Posterior cingulate gyrus (tissue), 11 donors: ENCODE measurements at places on chromosomes 4 and X.
A peak's percentile ranks its signal among the peaks of the same experiment; 100 is the strongest.

DNA sequence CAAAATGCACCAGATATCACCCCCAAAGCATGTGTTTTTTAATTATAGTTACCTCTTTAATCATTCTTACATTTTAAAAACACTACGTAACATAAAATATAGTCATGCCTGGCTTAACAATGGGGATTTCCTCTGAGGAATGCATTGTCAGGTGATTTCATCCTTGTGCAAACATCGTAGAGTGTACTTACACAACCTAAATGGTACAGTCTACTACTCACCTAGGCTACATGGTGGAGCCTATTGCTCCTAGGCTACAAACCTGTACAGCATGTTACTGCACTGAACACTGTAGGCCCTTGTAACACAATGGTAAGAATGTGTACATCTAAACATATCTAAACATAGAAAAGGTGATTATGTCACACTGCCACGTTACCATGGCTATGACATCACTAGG, 208.6 kb downstream of the SPOCK3 start:
- DNase-seq: no peak

- no peak for DNase-seq
Observed at GRCh38 chrX:66176134-66176533, 12.1 kb downstream of the HEPH start.

GRCh38 chr4:108651014-108651791, 804 bp downstream of the OSTC start:
- no peak for DNase-seq

DNA sequence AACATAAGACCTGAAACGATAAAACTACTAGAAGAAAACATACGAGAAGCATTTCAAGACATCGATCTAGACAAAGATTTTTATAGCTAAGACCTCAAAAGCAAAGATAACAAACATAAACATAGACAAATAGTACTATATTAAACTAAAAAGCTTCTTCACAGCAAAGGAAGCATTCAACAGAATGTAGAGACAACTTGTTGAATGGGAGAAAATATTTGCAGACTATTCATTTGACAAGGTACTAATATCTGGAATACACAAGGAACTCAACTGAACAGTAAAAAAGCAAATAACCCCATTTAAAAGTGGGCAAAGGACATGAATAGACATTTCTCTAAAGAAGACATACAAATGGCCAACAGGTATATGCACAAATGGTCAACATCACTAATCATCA, 49.8 kb downstream of the MANBA start:
- no peak for DNase-seq

DNA sequence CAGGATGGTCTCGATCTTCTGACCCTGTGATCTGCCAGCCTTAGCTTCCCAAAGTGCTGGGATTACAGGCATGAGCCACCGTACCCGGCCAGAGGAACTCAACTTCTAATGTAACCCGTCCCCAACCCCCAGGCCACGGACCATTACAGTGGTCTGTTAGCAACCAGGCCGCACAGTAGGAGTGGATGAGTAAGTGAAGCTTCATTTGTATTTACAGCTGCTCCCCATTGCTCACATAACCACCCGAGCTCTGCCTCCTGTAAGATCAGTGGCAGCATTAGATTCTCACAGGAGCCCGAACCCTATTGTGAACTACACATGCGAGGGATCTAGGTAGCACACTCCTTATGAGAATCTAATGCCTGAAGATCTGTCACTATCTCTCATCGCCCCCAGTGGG, 119.6 kb downstream of the SHROOM3 start:
- DNase-seq: no peak

DNA sequence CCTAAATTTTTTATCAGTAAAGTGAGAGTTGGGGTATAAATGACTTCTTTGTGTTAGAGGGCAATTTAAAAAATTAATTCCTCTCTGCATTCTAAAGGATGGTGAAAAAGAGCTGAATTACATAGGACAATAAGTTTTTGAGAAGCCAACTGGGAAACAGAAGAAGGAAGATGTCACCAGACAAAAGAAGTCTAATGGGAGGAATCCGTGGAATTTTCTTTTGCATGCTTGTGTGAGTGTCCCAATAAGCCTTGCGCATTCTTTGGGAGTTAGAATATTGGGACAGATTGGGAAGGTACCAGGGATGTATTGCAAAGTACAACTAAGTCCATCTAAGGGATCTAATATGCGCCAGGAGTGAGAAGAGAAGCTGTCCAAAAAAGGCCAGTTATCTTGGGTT, 35.1 kb upstream of the NR3C2 start:
- DNase-seq: no peak

DNA sequence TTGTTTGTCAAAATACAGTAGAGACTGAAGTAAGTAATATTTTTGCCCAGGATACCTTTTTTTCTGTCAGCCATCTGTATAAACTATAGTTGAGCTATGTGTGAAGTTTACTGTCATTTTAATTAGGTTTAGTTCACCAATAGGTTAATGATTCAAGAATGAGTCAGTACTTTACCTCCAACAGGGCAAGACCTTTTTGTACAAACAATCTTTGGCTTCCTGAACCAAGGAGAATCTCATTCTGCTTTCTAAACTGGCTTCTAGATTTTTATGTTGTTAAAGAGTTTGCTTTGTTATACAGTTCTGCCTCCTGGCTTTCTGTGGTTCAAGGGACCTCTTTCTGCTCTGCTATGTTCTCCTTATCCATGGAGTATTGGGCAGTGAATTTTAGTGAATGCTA, 412.0 kb upstream of the NR3C2 start:
- no peak for DNase-seq

DNA sequence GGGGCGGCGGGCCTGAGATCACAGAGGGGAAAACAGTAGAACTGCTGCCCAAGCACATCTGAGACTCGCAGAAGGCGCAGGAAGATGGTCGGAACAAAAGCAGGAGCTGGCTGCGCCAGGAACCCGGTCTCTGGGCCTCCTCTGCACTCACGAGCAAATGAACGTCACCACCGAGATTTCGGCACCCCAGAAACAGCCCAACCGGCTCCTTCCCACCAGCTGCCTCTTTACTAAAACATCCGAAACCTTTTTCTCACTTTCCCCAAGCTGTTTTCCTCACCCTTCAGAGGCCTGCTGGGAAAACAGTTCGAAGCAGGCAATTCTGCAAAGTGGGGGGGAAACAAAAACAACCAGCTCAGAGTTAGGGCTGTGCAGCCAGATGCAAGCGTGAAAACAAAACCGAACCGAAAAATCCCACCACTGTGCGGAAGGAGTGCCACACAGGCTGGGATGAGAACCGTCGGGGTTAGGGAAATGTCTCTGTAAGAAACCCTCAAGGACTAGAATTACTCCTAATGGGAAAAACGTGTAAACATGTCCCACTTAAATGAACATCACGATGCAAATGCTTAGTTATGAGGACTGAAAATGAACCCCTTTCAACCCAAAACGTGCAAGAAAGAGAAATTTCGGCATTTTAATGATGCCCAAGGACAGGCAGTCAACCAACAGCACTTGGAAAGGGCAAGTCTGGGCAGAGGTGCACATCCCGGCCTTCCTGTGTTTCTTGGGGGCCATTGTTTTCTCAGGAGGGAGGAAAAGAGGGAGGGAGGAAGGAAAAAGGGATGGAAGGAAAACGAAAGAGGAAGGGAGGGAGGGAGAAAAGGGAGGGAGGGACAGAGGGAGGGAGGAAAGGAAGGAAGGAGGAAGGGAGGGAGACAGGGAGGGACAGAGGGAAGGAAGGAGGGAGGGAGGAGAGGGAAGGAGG, 15.8 kb downstream of the DHRSX start:
- peak; percentile 35 for DNase-seq

- no peak for DNase-seq
Observed at GRCh38 chr4:164770010-164770724, 16.2 kb downstream of the SMIM31 start.

GRCh38 chr4:182648766-182649165, 268.4 kb downstream of the DCTD start:
- DNase-seq: no peak

GRCh38 chr4:153365003-153365402, 20.5 kb downstream of the MND1 start:
- no peak for DNase-seq

DNA sequence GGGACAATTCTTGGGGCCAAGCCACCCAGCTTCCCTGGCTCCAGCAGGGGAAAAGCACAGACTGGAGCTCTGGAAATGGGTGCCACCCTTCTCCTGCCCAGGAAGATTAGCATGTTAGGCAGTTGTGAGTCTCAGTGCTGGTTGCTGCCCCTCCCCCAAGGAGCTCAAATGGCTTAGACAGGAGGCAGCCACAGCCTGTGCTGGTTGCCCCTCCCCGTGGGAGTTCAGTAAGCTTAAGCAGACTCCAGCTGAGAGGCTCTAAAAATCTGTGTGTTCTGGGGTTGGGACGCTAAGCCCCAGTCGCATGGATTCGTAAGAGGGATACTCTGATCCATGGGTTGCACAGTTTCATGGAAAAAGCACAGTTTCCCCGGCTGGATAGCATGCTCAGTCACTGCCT, 92.7 kb upstream of the NDST3 start:
- no peak for DNase-seq

GRCh38 chrX:153669174-153669890, 4.3 kb downstream of the PNCK start:
- no peak for DNase-seq

DNA sequence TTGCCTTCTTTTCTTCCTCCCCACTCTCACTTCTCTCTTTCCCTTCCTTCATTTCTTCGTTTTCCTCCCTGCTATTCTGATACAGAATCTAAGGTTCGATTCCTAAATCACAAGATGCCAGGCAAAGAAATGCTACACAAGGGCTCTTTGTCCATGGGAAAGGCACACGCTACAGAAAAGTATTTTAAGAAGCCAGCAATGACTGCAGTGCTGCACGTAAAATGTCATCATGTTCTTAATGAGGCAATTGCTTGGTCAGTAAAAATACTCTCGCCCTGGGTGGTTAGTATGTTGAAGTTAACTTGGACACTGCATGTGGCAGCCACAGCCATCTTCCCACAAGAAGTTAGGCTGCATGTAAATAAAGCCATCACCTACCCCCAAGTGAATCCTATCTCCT, 178.4 kb downstream of the DHX15 start:
- DNase-seq: no peak

GRCh38 chr4:9599266-9599665, 155.1 kb downstream of the DEFB131A start:
- DNase-seq: no peak

GRCh38 chr4:113749178-113749577, 12.4 kb downstream of the CAMK2D start:
- no peak for DNase-seq

GRCh38 chr4:25088093-25088952, 57.6 kb upstream of the LGI2 start:
- peak; percentile 39 for DNase-seq

GRCh38 chr4:152243206-152243605, 292.7 kb downstream of the FBXW7 start:
- DNase-seq: no peak

DNA sequence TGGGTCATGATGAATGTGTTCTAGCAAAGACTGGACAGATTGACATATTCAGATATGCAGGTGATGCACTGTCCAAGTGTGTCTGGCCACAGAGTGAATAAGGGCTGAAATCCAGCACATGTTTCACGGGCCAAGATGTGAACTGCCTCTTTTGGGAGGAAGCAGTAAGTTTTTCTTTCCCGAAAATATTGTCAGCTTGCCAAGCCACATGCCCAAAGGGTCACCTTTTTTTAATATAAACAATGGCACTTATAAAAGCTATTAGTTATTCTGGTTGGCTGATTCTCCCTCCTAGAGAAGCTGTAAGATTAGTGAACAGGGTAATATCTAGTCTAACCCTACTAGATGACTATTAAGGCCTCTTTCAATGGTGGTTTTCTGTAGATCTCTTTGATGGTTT, 1.5 kb upstream of the EDNRA start:
- no peak for DNase-seq

GRCh38 chr4:130760246-130760645, 1664.3 kb downstream of the C4orf33 start:
- DNase-seq: no peak

DNA sequence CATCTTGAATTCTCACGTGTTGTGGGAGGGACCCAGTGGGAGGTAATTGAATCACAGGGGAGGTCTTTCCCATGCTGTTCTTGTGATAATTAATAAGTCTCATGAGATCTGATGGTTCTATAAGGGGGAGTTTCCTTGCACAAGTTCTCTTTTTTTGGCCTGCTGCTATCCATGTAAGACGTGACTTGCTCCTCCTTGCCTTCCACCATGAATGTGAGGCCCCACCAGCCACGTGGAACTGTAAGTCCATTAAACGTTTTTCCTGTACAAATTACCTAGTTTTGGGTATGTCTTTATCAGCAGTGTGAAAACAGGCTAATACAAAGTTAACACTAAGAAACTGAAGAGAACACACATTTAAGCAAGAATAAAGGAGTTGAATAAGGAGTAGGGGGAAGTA, 16.0 kb downstream of the TBCK start:
- no peak for DNase-seq

DNA sequence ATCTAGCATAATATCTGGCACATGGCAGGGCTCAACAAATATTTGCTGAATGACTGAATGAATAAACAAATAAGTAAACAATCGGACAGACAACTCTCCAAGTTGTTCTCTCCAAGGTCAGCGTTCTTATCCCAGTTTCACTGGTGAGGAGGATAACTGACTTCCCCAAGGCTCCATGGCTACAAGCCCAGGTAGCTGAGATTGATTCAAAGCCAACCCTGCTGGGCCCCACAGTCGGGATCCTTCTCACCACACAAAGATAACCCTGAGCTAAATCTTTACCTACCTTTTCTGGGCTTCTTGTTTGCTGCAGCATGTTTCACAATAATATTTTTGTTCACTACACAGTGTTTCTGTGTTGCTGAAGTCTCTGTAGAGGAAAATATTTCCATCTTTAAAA, 54.9 kb downstream of the USP46 start:
- no peak for DNase-seq

DNA sequence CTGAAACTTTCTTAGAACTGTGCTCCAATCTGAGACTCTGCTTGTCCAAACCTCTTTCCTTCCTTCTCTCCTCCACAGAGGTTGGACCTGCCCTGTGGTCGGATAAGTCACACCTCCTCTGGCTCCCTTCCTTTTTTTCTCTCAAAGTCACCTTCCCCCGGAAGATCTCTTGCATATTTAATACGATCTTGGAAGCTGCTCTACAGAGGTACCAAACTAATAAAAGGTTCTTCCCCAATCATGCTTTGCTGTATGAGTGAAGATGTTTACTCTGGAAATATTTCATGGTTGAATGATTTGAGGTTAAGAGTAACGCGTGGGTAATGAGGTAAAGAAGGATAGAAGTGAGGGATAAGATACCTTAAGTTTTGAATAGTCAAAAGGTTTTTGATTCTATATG, 166.0 kb downstream of the ATG4A start:
- DNase-seq: no peak
